Stimulated activated CD8-positive, alpha-beta memory T cell treated with anti-CD3 and anti-CD28 coated beads, Interleukin-4, amount 100 ng/mL, for 24 hours (primary cell): ENCODE measurements at places on chromosomes 4 and X.

GRCh38 chrX:49922291-49923241 is at the start of gene CLCN5:
TSS of gene CLCN5 (plus strand) at chrX:49922596. CDS start at chrX:49925299, 2,703 bp downstream.
- peak; percentile 87 for DNase-seq

- DNase-seq: no peak
Observed at GRCh38 chr4:67885762-67886161, 2.0 kb upstream of the TMPRSS11D start.

DNA sequence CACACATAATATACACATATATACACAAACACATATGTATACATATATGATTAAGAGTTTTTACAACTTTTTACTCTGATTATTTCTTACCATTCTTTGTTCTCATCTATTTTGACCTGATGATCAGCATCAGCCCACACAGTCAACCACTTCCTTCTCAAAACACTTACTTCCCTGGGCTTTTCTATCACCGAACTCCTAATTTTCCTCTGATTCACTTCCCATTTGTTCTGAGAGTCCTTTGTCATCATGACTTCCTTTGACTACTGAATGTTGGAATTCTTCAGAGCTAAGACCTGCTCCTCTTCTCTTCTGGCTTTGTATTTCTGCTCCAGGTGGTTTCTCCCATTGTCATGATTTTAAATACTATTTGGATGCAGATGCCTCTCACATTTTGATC is 209.5 kb upstream of the AFF2 start:
- DNase-seq: no peak

- no peak for DNase-seq
Observed at GRCh38 chrX:70046978-70047377, 2.8 kb downstream of the AWAT2 start.

- no peak for DNase-seq
Observed at GRCh38 chrX:38080808-38081207, 74.5 kb downstream of the SYTL5 start.

- no peak for DNase-seq
Observed at GRCh38 chr4:83618991-83619645, 83.2 kb downstream of the GPAT3 start.

- DNase-seq: no peak
Observed at GRCh38 chr4:82780170-82780751, 18.3 kb downstream of the SCD5 start.

DNA sequence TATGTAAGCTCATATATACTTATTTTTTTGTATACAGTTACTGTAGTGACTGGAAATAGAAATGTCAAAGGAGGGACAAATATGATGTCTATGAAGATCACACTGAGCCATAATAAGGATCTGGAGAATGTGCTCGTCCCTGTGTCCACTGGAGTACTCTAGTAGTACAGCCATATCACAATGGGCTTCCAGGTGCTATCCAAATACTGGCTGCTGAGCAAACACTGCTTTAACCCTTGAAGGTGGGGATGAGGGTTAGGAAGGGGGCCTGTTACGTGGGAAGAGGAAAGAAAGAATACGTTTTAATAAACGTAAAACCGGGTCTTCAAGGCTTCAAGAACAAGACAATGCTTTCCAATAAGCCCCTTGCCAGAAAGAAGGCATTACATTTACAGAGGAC is 29.8 kb upstream of the TMEM150C start:
- no peak for DNase-seq

GRCh38 chrX:68835104-68835442 is 6.3 kb downstream of the EFNB1 start:
- DNase-seq: no peak

- DNase-seq: no peak
Observed at GRCh38 chr4:137968956-137969678, 273.0 kb downstream of the SLC7A11 start.

DNA sequence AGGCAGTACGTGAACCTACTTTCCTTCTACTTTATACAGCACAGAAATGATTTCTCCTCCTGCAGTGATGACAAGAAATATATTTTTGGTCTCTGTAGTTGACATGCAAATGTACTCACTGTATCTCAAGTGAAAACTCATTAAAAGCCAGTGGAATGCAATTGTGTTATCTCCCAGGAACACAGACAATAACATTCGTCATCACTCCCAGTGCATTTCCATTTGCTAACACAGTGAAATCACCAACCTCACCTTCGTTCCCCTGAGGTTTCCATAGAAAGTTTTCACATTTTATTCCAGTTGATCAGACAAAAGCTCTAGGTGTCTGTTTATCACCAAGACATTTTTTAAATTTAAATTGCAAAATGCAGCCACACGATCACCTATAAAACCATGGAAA is 2.5 kb upstream of the SPANXD start:
- no peak for DNase-seq

DNA sequence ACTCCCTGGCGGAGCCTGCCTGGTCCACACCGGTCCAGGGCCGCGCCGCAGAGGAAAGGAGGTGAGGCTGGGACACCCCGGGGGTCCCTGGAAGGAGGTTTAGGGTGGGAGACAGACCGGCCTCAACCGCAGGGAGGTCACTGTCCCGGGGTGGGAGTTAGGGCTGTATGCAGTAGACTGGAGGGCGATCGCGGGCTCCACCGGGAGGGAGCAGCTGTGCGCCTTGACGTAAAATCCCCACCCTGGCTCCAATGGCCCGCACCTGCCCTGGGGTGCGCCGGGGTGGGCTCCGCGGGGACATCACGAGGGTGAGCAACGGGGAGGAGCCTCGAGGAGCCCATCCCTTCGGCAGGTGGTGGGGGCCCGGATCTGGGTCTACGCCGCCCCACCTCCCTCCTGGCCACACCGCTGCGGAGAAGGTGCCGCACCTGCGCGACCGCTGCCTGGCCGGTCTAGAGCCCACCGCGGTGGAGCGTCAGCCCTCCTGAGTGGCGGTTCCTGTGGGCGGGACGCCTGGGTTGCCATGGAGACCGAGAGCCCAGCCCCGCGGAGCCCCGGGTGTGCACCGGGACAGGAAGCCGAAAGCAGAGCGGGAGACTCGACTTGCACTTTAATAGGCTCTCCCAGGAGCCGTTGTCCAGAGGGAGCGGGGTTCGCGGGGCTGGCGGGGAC is 105.1 kb downstream of the ADRA2C start:
- DNase-seq: no peak

- DNase-seq: no peak
Observed at GRCh38 chr4:137678796-137679195, 146.5 kb upstream of the PCDH18 start.

- DNase-seq: peak; percentile 5
Observed at GRCh38 chr4:16794816-16795445, 103.5 kb downstream of the LDB2 start.

DNA sequence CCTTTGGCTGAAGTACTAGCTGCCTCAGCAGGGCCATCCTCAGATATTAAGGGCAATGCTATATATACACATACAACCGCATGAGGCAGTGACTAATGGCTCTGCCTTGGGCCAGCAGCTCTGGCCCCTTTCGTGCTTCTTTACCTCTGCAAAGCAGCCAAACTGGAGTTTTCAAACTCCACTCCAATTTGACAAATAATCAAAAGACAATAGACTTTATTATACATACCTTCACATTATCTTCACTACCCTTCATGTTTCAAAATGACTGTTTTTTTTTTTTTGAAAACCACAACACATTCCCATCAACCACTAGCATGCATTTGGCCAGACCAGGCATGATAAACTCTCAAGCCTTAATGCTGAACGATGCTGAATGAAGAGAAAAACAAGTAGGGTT is 187.7 kb downstream of the ENOX2 start:
- no peak for DNase-seq

GRCh38 chr4:13535118-13535517 is 9.2 kb downstream of the NKX3-2 start:
- no peak for DNase-seq

- peak; percentile 59 for DNase-seq
Observed at GRCh38 chrX:49172280-49172780, 632 bp downstream of the PLP2 start.

GRCh38 chrX:6890544-6891261 is 256.8 kb upstream of the STS start:
- DNase-seq: no peak

- no peak for DNase-seq
Observed at GRCh38 chrX:39955625-39956024, 142.1 kb downstream of the BCOR start.

GRCh38 chr4:140049849-140050637 is 103.9 kb downstream of the MAML3 start:
- no peak for DNase-seq

GRCh38 chr4:7281691-7282665 is 89.6 kb downstream of the SORCS2 start:
- DNase-seq: no peak

- no peak for DNase-seq
Observed at GRCh38 chrX:134460862-134461220, 876 bp downstream of the HPRT1 start.

GRCh38 chr4:89803036-89803435 is 33.9 kb downstream of the SNCA start:
- DNase-seq: no peak

GRCh38 chr4:147790412-147790811 is 58.5 kb downstream of the ARHGAP10 start:
- no peak for DNase-seq

DNA sequence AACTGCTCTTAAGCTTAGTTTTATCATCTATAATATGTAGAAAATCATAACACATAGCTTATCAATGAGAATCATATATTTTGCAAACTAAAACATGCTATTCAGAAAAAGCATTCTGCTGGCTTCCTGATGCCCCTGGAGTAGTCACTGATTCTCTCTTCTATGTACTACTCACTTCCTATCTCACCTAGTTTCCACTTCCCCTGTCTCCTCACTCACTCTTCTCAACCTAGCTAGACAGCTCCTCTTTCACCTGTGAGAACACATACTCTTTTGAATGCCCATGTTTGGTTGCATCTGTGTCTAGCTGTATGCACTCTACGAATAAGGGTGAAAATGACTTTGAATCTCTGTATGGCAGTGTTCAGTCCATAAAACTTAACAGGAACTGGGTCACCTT is 9.3 kb downstream of the TMEM144 start:
- DNase-seq: no peak

DNA sequence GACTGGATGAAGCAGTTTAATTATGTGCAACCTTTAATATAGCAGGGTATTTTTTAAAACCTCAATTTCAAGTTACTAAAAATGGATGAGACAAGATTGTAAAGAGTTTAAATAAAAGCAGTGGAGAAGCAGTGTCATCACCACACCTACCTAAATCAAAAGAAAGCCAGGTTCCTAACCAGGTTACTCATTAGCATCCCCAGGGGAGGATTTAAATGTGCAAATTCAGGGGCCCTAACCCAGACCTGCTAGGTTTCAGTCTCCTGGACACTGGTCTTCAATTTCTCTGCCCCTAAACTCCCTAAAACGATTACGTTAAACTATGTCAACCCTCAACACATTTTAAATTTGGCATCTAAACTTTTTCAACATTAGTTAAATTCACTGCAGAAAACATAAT is 116.9 kb upstream of the KLF3 start:
- no peak for DNase-seq

- DNase-seq: no peak
Observed at GRCh38 chr4:183394166-183394951, 50.1 kb upstream of the CDKN2AIP start.

DNA sequence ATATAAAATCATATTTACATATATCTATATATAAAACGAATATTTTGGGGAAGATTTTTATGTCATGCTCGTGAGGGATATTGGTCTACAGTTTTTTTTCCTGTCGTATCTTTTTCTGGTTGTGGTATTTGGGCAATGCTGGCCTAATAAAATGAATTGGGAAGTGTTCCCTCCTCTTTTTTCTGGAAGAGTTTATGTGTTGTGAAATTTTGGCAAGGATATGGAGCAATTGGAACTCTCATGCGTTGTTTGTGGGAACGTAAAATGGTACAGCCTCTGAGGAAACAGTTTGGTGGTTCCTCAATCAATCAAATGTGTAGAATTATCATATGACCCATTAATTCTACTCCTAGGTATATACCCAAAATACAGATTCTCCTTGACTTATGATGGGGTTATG is 69.8 kb downstream of the ZNF182 start:
- DNase-seq: no peak

GRCh38 chr4:142435599-142436235 is 410.4 kb downstream of the INPP4B start:
- DNase-seq: no peak

DNA sequence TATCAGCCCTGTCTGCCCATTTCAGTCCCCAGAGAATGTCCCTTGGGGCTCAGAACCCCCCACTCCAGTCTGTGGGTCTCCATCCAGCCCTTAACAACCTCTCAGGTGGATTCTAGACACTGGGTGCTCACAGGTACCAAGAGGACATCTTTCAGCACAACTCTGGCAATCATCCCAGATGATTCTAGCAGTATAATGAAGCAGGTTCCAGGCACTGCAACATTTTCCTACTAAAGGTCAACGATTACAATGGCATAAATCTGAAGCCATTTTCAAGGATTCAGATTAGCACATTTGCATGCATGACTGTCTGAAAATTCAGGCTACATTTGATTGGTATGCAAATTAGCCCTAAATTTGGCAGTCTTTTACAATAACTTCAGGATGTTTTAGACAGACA is 10.0 kb downstream of the SLC2A9 start:
- DNase-seq: no peak

DNA sequence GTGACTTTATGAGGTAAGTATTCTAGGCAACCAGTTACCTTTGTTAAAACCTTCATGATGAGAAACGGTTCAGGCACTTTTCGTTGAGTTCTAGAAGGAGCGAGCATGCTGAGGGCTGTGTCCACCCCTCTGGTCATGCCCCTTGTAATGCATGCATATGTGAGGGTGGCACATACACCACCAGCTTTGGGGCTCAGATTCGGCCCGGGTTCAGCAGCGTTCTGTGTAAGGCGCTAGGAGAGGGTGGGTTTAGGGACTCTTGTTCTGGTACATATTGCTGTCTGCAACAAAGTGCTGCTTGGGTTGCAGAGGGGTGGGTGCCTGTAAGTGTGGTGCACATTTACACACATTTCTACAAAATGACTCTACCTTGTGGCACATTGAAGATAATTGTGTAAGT is 54.5 kb downstream of the NOP14 start:
- DNase-seq: no peak

DNA sequence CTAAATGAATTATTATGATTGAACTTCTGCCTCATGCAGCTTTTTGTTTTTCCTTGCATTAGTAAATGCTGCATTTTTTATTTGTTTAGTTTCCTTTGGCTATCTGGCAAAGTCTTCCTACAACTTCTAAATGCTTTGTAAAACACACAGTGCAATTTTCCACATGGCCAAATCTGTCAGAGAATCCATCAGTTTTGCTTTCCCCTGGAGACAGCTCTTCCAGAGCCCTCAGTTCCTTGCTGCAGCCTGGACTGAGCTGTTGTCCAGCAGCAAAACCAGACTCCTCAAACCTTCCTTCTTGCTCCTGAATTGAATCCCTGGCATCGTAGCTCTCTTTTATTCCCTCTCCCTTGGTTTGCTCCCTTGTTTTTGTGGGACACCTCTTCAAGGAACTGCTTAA is 42.6 kb downstream of the MED28 start:
- no peak for DNase-seq

DNA sequence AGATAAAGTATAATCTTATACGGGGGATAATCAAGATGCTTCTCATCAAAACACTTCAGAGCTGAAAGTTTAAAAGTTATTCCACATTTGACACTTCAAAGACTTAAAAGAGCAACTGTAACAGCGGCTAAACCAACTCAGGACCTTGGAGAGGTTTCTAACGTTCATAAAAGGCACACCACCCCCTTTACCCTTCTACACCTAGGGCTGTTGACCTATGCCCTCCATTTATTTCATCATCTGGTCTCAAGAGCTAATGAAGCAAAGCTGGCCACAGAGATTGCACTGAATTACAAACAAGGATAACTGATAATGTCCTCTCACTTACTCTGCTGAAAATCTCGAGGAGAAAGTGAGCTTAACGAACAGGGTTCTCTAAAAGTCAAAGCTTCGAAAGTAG is 1.1 kb upstream of the RPS6KA6 start:
- DNase-seq: no peak

GRCh38 chr4:26197018-26197779 is 123.6 kb upstream of the RBPJ start:
- DNase-seq: peak; percentile 44
